Activated T-cell treated with anti-CD3 and anti-CD28 coated beads for 48 hours (primary cell): ENCODE measurements at places on chromosomes 12 and 14.

DNA sequence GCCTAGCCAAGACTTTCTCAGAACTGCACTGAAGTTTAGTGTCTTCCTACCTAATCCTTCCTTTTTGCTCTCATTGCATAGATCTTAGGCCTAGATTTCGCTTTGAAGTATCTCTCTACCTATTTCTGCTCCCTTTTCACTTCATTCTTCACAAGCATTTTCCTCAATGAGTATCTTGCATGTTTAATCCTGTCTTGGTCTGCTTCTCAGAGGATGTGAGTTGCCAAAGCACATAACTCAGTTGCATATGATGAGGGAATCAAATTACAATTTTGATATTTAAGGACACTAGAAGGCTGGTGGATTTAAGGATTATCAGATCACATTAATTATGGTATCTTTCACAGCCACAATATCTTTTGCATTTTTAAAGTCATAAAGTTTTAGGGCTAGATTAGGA lies 195.5 kb upstream of the DAAM1 start:
- no peak for DNase-seq

DNA sequence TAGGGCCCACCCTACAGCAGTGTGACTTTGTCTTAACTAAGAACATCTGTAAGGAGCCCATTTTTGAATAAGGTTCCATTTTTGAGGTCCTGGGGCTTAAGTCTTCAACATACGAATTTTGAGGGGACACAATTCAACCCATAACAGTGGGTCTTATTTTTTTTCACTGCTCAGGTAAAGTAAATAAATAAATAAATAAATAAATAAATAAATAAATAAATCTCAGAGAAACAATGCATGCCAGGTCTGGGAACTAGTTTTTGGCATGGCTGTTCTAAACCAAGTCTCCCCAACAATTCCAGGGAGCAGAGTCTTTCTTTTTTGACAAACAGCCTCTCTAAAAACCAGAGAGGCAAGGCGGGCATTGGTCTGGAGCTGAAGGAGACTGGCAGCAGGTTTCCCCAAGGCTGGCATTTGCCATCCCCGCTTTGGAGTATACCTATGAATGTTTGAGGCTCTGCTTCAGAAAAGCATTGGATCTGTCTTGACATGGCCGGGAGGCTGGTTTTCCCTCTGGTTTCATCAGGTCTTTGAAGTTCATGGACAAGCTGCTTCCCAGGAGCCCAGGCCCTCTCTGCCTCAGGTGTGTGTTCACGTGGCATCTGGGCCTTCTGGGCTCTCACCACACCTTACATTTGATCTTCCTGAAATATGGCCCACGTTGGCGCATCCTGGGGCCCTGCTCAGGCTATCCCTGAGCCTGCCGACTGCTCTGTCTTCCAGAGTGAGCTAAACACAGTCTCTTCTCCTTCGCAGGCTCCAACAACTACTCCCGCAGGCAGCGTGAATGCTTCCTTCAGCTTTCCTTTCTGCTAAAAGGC lies 545.2 kb downstream of the BCL11B start:
- DNase-seq: no peak

DNA sequence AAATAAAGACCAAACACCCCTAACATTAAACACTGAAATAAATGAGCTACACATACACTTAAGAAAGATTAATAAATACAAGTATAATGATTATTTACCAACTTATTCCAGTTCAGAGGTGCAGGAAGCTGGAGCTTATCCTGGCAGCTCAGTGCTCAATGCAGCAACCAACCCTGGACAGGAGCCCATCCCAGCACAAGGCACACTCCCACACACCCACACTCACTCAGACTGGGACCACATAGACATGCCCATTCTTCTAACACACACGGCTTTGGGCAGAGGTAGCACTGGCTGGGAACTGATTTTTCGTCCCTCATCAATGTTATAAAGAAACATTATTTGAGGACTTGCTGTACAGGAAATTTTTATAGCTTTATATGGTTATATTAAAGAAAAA lies 797.4 kb downstream of the RPS29 start:
- no peak for DNase-seq

DNA sequence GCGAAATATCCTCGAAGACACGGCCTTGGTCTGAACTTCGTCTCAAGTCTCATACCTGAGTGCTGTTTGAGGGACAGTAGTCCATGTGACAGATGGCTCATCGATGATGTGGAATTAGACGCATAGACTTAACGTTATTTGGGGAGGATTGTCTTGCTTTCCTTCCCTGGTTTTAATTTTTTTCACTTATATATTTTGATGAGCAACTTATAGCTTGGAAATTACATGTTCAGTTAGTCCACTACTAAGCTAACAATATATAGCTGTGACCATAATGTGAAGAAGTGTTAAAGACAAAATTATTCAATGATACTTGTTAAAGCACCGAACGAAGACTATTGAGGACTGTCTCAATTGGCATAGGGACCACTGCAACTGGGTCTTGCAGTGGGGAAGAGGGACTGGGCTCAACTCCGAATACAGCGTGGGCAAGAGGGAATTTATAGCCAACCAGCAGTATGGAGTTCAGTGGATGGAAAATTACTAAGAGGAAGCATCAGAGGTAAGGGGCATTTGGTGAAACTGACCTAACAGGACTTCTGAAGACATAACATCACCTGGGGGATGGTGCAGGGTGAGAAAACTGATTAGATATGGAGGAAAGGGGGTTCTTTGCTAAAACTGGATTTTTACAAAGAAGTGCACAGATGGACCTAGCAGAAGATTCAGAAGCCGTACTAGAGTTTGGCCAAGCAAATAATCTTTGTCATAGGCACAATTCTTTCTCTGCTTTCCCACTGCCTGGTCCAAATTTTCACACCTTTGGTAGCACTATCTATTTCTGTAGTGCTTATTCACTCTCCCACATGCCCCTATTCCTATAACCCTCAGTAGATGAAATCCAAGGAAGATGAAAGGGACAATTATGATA lies 910 bp upstream of the TM7SF3 start:
- no peak for DNase-seq

- no peak for DNase-seq
These were observed 208.5 kb upstream of the DIO2 start for GRCh38 chr14:80419769-80420168.
